CD4-positive, alpha-beta T cell treated with Interleukin-15 for 1 hour (primary cell): ENCODE measurements at places on chromosomes 16 and 17.
A peak's percentile ranks its signal among the peaks of the same experiment; 100 is the strongest.

GRCh38 chr17:13909901-13910519, 159.3 kb upstream of the COX10 start:
- no peak for DNase-seq

DNA sequence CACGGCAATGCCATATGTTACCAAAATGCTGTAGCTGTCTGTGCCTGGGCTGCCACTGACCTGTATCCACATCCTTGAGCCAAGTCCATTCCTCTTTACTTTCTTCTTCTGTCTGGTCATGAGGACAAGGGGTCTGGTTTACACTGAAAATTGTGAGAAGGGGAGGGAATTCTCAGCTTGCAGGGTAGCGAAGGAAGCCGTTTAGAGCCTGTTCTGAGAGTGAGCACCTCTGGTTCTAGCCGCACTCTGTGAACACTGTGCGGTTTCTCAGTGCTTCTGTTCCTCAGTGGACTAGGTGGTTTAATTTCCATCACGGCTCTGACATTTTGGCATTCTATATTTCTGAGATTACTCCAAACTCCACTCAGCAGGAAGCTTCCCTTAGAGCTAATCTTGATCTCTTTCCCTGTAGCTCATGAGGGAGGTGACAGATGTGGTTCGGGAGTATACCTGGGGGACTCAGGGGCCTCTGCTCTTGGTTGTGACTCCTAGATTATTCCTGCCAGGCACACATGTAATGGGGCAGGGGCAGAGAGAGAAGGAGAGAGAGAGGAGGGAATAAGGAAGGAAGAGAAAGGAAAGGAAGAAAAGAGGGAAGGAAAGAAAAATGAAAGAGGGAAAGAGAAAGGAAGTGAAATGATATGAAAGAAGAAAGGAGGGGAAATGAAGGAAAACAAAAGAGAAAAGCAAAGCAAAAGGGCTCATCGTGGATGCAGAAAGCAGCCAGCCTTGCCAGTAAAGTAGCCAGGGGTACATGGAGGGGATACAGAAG, 14.2 kb upstream of the TBX21 start:
- no peak for DNase-seq

- DNase-seq, result peak; percentile 57
Observed at GRCh38 chr17:77916703-77917481, 41.6 kb upstream of the TNRC6C start.

- DNase-seq, result no peak
Observed at GRCh38 chr17:35731239-35731916, at the start of gene RASL10B. Gene RASL10B, plus strand, starts transcription at chr17:35731639. Its CDS starts 3,546 bp downstream, at chr17:35735185.

DNA sequence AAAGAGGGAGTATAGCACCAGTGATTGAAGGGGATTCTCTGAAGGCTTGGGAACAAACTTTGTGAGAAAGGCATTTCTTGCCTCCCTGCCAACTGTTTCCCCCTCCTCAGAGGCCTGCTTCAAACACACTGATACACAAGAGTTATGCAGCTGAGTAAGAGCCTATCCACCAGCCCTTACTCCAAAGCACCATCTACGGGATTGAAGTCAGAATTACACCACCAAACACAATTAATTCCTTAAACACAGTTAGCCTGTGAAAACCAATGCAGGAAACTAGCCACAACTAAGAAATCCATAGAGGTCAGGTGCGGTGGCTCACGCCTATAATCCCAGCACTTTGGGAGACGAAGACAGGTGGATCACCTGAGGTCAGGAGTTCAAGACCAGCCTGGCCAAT, 138.3 kb downstream of the SHCBP1 start:
- DNase-seq, result no peak

GRCh38 chr16:4336701-4337539, 14.2 kb downstream of the PAM16 start:
- DNase-seq, result no peak

DNA sequence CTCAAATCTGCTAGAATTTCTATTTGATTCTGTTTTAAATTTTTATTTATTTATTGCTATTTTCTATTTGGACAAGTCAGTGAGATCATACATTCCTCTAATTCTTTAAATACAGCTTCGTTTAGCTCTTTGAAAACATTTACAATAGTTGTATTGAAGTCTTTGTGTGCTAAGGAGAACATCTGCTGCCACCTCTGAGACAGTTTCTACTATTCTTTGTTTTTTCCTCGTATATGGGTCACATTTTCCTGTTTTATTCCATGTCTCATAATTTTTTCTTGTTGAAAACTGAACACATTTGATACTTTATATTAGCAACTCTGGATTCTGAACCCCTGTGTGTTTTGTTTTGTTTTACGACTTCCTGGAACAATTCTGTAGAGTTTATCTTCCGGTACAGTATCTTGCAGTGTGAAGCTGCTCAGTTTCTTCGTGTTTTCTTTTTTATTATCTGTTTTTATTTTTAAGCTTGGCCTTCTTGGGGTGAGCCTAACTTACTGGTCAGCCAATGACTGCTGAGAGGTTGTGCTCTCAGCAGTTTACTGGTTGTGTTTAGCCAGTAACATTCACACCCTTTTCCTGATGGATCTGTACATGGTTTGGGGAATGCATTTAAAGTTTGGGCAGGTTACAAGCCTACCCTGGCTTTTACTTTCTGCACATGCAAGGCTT, 99.0 kb downstream of the CA4 start:
- DNase-seq, result no peak

GRCh38 chr17:82750241-82750908, 1.5 kb upstream of the TBCD start:
- no peak for DNase-seq
